HTR-8/SVneo (cell line): ENCODE measurements at places on chromosomes 6 and 20.

DNA sequence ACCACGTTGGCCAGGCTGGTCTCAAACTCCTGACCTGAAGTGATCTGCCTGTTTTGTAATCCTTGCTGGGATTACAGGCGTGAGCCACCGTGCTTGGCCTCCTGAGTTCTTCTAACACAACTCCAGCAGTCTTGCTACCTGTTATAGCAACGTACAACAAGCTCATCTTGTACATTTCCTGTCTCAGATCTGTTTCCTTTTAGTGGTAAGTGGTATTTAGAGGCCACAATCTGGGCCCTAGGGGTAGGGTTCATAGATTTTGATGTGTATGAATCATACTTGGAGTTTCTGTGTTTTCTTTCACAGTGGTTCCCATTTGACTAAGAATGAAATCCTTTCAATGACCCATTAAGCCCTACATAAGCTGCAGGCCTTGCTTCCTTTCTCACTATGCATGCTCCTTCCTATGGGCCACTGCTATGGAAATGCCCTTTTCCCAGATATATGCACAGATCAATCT, 27.1 kb upstream of the SYNCRIP start:
- no peak for DNase-seq

- DNase-seq: no peak
These were observed 36.6 kb upstream of the HIVEP1 start for GRCh38 chr6:11975353-11975977.

DNA sequence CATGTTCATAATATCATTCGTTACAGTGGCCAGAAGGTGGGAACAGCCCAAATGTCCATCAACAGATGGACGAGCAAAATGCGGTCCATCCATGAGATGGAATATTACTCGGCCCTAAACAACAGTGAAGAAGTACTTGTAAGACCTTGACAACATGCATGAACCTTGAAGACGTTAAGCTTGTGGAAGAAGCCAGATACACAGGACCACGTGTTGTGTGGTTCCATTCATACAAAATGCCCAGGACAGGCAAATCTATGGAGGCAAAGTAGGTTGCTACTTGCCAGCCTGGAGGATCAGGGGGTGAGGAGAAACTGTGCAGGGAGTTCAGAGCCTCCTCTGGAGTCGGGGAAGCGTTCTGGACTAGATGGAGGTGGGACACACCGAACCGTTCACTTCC, 207.1 kb downstream of the ERMARD start:
- DNase-seq: no peak

DNA sequence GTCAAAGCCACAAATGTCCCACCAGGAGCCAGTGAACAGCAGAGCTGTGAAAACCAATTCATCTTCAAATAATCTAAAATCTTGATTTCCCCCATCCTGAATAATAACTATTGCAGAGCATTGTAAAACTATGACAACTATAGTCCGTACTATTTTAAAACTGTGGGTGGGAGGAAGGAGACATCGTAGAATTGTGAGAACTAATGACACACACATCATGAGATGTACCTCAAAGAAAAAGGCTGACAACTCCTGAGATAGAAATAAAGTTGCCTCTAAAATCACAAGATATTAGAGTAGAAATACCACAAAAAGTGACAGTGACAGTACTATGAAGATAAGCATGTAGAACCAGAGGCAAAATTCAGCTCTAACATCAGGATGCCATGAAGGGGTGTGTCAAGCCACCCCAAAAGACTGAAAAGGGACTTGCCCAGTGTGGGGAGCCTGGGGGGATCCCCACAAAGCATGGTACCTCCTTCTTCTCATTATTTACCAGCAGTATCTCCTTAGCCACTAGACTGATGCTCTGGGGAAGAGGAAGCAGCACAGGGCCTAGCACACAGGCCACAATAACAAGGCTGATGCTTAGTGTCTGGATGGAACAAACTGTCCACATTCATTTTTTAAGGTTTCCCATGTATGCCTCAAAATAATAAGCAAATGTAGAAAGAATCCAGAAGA, 13.4 kb downstream of the NAPB start:
- DNase-seq: no peak

DNA sequence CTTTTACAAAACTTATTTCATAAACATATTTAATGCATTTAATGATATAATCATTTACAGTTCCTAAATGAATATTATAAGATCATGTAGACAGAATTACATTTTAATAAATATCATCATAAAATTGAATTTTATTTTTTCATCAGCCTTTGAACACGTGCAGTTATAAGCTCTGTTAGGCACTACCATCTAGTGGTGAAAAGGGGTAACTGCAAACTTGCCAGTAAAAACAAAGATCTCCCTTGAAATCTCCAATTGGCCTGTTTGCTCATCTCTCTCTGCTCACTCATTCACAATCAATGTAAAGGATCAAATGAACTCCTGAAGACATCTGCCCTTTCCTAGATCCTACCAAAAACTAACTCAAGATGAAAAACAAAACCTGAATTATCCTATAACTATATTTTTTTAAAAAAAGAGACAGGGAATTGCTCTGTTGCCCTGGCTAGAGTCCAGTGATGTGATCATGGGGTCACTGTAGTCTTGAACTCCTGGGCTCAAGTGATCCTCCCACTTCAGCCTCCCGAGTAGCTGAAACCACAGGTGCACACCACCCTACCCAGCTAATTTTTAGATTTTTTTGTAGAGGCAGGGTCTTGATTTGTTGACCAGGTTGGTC, 31.7 kb downstream of the SAMHD1 start:
- peak; percentile 86 for DNase-seq

DNA sequence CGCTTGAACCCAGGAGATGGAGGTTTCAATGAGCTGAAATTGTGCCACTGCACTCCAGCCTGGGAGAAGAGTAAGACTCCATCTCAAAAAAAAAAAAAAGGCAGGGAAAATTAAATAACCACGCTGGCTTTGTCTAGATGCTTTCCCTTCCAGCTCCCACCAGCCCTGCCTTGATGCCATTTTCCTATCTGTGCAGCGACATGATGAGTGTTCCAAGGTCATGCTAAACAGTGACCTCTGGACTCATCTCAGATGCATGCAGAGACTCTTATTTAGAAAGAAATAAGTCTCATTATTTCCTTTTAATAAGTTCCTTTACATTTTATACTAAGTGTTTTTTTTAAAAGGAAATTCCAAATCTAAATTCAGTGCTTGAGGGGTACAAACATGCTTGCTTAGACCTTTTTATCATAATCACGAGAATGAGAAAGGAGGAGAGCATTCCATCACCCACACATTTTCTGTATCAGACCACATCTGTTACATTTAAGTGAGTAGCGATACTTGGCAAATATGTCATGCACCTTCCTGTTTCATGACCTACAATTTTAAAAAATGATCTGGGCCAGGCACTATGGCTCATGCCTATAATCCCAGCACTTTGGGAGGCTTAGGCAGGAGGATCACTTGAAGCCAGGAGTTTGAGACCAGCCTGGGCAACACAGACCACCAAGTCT, 101.1 kb upstream of the RREB1 start:
- no peak for DNase-seq

DNA sequence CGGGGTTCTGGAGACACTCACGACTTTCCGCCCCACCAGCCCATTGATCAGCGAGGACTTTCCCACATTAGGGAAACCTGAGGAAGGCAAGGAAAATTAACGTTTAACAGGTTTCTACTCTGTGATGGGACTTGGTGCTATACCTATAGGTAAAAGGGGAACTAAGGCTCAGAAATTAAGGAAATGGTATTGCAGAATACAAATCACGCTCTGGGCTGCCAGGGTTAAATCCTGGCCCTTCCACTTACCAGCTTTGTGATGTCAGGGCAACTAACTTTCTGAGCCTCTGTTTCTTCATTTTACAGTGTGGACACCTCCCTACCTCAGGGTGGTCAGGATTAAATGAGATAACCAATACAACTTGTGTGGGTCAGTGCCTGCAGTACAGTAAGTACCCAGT, 8.8 kb downstream of the GNL1 start:
- DNase-seq: no peak

DNA sequence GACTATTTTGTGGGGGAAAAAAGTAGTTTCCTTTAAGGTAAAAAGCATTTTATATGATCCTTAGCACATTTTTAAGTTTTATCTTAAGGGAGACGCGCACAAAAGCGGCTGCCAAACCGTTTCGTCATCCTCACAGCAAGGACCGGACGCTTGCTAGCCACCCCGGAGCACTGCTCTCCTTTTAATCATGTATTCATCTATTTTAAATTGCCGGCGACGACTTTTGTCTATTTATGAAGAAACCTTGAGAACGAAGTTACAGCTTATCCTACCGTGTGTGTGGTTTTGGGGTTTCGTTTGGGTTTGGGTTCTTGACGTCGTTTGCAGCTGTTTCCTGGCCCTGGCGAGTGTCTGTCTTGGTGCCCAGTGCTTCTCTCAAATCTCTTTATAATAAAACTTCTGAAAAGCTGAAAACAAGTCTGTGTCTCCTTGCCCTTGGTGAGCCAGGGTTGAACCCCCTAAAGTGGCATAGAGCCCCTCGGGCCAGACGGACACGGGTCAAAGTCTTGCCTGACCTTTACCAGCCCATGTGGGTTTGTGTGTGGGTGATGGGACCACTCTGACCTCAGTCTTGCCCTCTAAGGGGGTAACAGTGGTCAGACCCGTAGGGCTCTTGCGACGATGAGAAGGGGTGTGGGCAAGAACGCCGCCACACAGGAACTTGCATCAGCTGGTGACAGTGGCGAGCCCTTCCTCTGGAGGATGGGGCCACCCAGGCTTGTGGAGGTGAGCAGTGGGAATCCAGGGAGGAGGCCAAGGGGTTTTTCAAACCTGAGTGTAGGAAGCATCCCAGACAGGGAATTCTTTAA, 117.6 kb downstream of the JPH2 start:
- no peak for DNase-seq

DNA sequence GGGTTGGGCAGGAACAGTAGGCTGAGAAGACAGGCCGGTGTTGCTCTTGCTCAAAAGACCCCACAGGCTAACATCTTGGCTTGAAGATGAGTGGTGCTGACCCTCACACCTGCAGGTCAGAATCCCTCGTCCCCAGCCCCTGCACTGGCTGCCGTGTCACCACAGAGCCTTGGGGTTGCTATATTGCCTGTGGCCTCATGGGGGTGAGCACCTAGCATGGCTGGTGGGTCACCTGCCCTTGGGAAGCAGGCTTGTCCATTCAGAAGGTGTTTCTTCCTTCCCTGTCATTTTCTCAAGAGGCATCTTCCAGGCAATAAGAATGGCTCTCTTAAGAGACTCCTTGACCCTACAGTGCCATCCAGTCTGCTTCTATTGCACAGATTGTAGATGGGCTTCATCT, 7.7 kb downstream of the SLC22A16 start:
- no peak for DNase-seq

- DNase-seq: no peak
These were observed 92.2 kb upstream of the FAM83B start for GRCh38 chr6:54754406-54754805.

DNA sequence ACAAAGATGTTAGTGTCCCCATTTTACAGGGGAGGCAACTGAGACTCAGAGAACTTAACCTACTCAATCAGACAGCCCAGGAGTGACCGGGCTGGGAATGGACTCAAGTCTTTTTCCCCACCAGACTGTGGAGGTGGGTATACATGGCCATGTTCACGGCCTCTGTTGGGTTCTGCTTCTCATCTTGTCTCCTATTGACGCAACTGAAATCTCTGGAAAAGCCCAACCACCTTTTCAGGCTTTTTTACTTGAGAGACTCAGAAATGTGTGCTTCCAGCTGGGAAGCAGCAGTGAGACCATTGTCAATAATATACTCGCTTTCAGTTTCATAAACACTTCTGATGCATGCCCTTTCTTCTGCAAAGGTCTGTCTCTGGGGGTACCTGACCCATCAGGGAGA, 70.7 kb downstream of the SOBP start:
- DNase-seq: no peak

GRCh38 chr20:8242066-8242465, 110.0 kb downstream of the PLCB1 start:
- no peak for DNase-seq

DNA sequence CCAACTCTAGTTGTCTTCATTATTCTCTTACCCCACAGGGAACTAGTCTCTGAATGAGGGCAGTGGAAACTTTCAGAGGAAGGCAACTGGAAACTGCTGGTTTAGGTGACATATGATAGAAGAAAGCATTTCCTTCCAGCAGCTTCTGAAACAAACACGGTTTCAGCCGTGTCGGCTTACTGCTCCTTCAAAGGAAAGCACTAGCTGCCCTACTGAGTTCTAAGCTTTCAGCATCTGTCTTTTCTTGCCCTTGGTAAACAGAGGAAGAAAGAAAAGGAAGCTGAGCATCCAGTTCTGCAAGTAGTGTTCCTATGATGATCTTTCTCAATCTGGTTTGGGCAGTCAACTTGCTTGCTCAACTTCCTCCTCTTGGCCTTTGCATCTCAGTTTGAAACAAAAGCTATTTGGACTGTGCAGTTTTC, 117.5 kb upstream of the CEP85L start:
- DNase-seq: no peak

- DNase-seq: no peak
These were observed 421.4 kb upstream of the RUNX2 start for GRCh38 chr6:44906761-44907160.
